ENCODE measurements at places on chromosomes 5 and 9. TPM values are rescaled to one million over a fixed set of nuclear protein-coding genes. Genes with fewer than 3 reads are reported as not detected.

UAP1L1 gene
- 21.9 TPM for total RNA-seq

IPO11 gene
- total RNA-seq: 23.8 TPM

DNA sequence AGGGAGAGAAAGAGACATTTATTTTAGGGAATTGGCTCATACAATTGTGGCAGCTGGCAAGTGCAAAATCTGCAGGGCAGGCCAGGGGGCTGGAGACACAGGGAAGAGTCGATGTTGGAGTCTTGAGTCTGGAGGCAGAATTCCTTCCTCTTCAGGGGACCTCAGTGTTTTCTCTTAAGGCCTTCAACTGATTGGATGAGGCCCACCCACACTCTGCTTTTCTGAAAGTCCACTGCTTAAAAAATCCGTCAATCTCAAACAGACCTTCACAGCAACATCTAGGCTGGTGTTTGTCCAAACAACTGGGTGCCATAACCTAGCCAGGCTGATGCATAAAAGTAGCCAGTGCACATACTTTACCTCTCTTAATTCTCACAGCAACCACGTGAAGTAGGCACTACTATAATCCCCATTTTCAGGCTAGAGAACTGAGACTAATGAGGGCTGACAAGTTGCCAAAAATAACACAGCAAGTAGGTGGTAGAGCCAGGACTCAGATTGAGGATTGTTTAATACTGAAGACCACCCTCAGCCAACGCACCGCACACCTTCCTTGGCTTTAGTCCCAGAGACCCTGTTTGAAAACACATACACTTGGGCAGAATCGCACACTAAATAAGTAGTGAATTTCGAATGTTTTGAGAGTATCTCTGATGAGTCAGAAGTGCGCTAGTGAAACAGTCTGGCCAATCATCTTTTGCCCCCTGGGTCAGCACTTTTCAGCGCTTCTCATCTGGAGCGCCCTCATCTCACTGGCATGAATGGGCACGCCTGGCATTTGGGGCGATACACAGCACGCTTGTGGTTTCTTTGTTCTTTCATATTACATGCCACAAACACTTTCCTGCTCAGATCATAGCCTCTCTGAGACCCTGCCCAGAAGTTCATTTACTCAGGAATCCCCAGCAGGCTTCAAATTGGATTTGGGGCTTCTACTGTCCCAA is 591.4 kb downstream of the CCDC171 start:
- no peaks in the 10 kb centered on the region for H3K4me1 ChIP-seq
- H3K4me3 ChIP-seq: no peak overlapping the region
- no peaks in the 10 kb centered on the region for H3K36me3 ChIP-seq
- H3K27ac ChIP-seq: no peak overlapping the region
- H3K27me3 ChIP-seq: no peaks in the 10 kb centered on the region

ROPN1L gene
- 5.5 TPM for total RNA-seq

SPINK13 gene
- not detected for total RNA-seq

- no peaks in the 10 kb centered on the region for H3K36me3 ChIP-seq
- no peak overlapping the region for H3K27ac ChIP-seq
- no peak for DNase-seq
Measured at GRCh38 chr5:133945568-133945967, 22.9 kb downstream of the C5orf15 start.

- peaks cover 50% of the 10 kb centered on the region for H3K27me3 ChIP-seq
- peaks cover 2% of the 10 kb centered on the region for H3K36me3 ChIP-seq
- H3K27ac ChIP-seq: no peak overlapping the region
- peaks cover 2% of the 10 kb centered on the region for H3K4me1 ChIP-seq
- no peak overlapping the region for H3K4me3 ChIP-seq
Measured at GRCh38 chr5:115735108-115735998, 81.1 kb downstream of the CDO1 start.
